ENCODE measurements at places on chromosomes 3 and 15.

- no peak for DNase-seq
Observed at GRCh38 chr3:8981296-8981695, 18.0 kb upstream of the RAD18 start.

DNA sequence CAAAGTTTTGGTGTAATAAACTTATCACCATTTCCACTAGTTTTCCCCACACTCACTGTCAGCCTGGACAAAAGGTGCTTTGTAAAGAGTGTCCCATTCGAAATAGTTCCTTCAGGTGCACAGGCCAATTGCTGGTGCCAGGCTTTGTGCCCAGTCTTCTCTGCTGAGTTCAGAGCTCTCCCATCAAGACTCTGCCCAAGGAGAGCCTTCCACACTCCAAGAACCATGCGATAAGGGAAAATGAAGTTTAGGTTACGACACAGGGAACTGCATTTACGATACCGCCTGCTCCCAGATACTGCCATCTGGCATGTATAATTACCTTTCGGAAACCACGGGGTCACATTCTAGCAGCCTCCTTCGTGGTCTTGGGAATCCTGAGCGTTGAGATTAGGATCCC is 379.6 kb downstream of the MECOM start:
- DNase-seq: no peak

DNA sequence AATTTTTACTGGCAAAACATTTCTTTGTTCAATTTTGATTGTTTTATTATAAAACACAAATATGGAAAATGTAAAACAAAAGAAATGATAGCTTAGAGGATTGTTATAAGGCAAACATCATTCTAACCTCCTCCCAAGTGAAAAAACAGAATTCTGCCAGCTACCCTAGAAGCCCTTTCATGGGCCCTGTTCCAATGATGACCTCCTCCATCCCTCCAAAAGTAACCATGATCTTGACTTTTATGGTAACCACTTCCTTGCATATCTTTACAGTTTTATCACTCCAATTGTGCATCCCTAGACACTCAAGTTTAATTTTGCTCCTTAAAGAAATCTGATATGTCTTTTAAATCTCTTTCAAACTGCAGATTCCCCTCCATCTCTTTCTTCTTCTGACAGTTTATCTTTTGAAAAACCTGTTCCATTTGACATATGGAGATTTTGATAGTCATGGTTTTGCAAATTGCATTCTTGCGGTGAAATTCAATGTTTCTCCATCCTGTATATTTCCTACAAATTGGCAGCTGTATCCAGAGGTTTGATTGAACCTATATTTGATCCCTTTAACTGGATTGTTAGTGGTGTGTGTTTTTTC is 27.0 kb upstream of the TNFAIP8L3 start:
- DNase-seq: no peak

DNA sequence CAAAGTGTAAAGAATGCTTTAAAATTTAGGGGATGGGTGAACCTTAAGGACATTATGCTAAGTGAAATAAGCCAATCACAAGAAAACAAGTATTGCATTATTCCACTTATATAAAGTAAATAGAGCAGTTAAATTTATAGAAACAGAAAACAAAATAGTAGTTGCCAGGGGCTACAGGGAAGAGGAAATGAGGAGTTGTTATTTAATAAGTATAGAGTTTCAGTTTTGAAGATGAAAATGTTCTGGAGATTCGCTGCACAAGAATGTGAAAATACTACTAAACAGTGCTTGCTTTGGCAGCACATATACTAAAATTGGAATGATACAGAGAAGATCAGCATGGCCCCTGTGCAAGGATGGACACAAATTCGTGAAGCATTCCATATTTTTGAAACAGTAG is 32.0 kb downstream of the DNAH12 start:
- DNase-seq: no peak

DNA sequence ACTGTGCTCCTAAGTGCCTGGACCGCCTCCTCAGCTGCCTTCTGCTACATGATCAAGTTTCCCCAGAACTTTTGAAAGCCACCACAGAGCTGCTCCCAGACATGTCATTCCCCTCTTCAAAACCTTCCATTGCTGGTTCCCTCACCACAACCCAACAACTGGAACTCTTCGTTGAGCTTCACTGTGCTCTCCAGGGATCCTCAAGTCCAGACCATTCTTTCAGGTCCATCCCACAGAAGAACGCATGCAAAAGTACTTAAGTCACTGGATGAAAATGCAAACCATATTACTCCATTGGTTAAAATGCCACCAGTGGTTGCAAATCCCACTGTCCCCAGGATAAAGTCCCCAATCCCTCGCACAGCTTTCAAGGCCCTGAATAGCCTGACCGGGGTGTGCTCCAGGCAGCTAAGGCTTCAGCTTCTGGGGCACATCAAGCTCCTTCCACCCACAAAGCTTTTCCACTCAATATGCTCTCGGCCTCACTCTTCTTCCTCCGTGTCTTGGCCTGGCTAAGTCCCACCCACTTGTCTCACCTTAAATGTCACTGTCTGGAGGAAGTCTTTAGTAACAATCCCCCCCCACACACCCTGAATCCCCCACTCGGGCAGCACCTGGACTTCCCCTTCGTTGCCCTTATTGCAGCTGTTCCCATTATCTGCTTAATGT is 84.8 kb downstream of the XXYLT1 start:
- DNase-seq: no peak

DNA sequence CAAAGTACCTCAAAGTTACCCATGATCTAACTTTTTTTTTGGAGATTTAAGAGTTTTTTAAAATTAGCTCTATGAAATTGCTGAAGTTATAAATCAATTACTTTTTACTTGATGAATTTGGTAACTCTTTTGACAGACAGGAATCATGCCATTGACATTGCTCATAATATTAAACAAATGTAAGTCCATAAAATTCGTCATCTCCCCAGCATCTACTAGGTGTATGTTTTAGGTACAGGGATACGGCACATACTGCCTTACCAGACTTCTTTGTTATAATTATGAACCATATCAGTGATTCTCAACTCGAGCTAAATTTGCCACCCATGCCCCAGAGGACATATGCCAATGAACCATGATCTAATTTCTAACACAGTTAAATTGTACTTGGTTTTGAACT is 247.5 kb upstream of the TGFBR2 start:
- no peak for DNase-seq

DNA sequence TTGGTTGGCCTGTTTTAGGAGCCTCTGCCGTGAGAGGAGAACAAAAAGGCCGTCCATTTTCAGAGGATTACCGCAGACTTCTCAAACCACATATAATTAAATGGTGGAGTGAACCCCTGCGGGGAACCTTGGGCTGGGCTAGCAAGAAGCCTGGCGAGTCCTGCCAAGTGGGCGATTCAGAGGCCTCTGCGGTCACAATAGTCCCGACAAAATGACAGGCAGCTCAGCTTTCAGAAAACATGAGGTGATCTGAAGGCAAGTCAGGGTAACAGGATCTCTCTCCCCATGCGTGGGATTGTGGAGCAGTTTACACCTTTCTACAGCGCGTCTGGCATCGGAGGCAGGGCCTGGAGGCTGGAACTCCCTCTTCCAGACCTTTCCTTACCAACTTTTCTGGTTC is 134.8 kb downstream of the ASB7 start:
- DNase-seq: no peak
